Thoracic aorta (tissue), 2 donors: ENCODE measurements at places on chromosomes 7 and 10. TPM values are rescaled to one million over a fixed set of nuclear protein-coding genes. Genes with fewer than 3 reads are reported as not detected.

DNA sequence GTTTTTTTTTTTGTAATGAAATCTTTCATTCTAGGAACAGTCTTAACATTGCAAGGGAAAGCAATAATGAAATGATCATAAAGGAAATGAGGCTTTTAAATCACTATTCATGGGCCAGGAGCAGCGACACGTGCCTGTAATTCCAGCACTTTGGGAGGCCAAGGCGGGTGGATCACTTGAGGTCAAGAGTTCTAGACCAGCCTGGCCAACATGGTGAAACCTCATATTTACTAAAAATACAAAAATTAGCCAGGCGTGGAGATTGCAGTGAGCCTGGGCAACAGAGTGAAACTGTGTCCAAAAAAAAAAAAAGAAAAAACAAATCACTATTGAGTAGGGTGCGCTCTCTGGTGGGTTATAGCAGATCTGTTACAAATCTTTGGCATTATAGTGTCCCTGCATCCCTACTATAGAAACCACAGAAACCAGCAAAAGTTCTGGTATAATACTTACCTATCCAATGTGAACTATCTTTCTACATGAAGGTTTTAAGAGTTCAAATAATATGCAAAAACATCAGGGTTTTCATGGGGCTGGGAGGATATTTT, 72.1 kb downstream of the GLI3 start:
- DNase-seq, result no peak

Gene CALHM3
- not detected for total RNA-seq

Gene VSTM2A
- not detected for total RNA-seq

DNA sequence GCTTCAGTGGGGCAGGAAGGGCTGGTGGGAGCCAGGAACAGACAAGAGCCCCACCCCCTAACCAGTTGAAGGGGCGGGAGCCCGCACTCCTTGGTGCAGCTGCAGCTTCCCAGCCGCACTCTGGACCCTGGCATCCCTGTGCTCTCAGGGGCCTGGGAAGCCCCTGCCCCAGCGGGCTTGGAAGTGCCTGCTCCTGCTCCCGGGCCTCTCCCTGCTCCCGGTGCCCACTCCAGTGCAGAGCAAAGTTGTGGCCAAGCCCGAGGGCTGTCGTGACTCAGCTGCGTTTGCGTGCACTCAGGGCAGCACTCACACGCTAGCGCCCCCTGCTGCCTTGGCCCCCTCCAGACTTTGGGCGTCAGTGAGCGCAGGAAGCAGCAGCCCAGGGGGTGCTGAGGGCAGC, 883.8 kb downstream of the LRMDA start:
- DNase-seq, result no peak

DNA sequence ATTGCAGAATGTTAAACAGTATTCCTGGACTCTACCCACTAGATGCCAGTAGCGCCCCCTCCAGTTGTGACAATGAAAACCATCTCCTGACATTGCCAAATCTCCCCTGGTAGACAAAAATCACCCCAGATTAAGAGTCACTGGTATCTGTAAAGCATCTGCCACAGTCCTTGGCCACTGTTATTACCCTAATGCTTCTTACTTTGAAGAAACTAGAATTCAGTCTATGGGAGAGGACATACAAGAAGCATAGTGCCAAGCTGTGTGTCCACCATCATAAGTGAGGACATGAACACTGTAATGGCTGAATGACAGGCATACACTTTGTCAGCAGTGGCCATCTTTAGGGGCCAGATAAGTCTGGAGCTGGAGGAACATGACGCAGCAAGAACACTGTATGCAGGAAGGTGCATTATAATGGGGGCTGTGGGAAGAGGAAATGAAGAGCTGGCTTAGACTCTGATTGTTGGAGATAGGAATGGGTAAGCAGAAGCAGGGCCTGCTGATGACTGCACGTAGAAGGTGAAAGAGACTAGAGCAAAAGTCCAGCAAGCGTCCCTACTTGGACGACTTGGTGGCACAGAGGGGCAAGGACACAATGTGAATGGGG, 32.5 kb downstream of the CBX3 start:
- DNase-seq, result no peak
